Stimulated activated naive CD8-positive, alpha-beta T cell treated with anti-CD3 and anti-CD28 coated beads, Interleukin-15, amount 100 ng/mL, for 72 hours (primary cell): ENCODE measurements at places on chromosomes 11 and 22.

GRCh38 chr11:111207213-111207612 is 38.3 kb upstream of the POU2AF2 start:
- DNase-seq, result no peak

DNA sequence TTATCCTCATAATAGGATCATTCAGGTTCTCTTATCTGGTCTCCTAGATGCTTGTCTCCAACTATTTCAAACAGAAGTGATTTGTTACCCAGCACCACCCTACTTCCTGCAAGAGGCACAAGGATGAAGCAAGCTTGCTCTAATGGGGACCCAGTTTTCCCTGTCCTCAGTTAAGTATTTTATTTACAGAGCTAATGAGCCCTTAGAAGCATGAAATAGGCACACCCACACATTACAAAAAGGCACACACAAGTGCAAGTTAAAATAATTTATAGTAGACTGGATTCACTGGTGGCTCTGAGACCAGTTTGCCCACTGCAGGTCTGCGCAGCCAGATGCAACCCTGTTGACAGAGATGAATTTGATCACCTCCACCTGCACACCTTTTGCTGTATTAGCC is 167.5 kb downstream of the KIRREL3 start:
- DNase-seq, result no peak

- no peak for DNase-seq
These were observed 62.1 kb downstream of the PDHX start for GRCh38 chr11:34978236-34979191.

- no peak for DNase-seq
These were observed 165.0 kb downstream of the CHST1 start for GRCh38 chr11:45500451-45500850.

DNA sequence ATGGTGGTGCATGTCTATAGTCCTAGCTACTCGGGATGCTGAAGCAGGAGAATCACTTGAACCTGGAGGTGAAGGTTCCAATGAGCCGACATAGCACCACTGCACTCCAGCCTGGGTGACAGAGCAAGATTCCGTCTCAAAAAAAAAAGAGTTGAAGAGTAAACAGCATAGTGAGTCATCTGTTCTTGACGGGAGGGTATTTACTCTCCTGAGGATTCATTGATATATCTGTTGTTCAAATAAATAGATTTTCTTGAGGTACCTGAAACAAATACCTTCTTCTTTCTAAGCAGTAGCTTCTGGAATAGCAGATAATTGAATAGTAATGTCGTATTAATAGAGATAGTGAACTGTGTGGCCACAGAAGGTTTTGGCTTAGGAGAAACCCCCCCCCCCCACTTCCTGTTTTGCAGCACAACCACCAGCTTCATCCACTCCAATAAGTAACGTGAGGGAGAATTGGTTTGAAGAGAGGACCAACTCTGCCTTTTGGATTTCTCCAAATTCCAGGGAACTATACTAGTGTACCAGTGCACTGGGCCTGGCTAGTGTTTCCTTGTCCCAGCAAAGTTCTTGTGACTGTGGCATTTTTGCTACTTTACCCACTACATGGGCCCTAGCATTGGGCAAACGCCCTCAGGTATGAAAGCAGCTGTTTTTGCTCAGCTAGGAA is 90.0 kb downstream of the PRMT3 start:
- no peak for DNase-seq

- no peak for DNase-seq
These were observed 22.5 kb downstream of the CD5 start for GRCh38 chr11:61124574-61125309.

DNA sequence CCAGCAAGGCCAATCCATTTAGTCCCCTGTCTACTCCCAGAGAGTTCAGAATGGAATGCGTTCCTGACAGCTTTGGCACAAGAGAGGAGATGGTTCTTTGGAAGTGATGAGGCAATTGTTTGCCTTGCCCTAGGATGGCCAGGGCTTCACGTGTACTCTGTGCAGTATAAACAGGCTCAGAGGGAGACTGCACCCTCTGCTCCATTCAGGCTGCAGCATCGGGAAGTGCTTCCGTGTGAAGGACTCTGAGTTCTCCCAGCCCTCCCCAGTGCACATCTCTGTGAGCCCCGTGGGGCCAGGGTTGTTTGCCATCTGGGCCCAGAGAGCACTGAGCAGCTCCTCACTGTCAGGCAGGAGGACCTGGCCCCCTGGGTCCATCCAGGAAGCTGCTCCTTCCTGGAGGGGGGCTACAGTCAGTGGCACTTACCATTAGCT is 215.3 kb upstream of the TBCEL start:
- no peak for DNase-seq

DNA sequence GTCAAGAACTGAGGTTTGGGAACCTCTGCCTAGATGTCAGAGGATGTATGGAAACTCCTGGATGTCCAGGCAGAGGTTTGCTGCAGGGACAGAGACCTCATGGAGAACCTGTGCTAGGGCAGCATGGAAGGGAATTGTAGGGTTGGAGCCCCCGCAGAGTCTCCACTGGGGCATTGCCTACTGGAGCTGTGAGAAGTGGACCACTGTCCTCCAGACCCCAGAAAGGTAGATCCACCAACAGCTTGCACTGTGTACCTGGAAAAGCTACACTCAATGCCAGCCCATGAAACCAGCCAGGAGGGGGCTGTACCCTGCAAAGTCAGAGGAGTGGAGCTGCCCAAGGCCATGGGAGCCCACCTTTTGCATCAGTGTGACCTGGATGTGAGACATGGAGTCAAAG is 29.5 kb downstream of the CHST1 start:
- DNase-seq, result no peak

GRCh38 chr22:39312410-39312809 is 7.0 kb downstream of the RPL3 start:
- no peak for DNase-seq

GRCh38 chr11:114147375-114148012 is 88.0 kb downstream of the ZBTB16 start:
- no peak for DNase-seq

- no peak for DNase-seq
These were observed 17.7 kb downstream of the MGAT3 start for GRCh38 chr22:39474351-39475111.

DNA sequence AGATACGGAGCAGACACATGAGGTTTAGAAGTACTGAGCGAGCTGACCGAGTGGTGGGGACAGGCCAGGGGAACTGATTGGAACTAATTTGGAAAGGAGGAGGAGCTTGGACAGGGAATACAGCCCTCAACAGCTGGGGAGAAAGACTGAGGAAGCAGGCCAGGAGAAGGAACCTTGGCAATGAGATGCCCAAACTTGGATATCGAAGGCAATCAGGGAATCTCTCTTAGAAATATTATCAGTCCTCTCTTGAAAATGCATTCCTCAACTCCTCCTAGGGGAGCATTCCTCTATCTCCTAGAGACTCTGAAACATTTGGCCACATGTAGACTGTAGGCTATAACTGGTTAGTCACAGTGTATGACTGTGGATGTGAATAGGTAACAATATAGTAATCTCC is 284.6 kb downstream of the GUCY1A2 start:
- DNase-seq, result no peak

DNA sequence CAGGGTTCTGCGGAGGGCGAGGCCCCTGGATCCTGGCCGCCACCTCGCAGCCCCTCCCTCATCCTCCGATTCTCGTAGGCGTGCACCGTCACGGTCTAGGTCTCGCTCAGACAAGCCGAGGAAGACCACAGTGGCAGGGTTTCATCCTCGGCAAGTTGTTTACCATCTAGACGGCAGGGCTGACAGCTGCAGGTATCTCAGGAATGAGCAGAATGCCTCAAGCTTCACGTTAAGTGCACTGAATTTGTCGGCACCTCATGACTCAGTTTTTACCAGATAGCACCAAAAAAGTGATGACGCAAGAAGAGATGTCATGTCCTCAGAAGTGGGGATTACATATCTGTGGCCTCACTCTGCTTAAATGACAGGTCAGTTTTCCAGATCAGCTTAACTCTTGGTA is 35.1 kb downstream of the WT1 start:
- no peak for DNase-seq

DNA sequence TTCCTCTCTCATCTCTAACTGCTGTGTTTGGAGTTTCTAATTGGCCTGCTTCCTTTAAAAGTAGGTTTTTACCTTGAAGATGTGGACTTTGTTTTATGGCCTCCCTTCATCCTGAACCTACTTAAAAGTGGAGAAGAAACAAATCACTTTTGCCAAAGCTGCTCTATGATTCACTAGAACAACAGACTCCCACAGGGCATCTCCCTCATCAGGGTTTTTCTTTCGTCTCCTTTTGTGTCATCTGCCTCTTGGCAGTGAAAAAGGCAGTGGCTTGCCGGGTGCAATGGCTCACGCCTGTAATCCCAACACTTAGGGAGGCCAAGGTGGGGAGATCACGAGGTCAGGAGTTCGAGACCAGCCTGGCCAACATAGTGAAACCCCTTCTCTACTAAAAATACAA is 186.6 kb upstream of the MTNR1B start:
- DNase-seq, result no peak

DNA sequence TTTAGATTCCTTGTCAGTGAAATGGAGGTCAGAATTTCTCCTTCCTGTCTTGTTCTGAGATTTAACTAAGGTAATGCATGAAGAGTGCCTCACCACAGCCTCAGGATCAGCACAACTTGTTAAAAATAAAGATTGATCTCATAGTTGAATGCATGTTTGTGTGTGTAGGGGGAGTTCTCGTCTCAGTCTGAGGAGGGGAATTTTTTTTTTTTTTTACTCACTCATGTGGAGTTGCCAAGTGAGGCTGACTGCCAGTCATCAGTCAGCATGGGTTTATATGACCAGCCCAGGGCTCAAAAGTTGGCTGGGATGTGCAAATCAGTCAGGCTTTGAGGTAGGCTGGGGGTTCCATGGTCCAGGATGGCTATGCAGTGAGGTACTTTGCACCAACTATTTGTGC is 113.2 kb downstream of the FANCF start:
- no peak for DNase-seq

DNA sequence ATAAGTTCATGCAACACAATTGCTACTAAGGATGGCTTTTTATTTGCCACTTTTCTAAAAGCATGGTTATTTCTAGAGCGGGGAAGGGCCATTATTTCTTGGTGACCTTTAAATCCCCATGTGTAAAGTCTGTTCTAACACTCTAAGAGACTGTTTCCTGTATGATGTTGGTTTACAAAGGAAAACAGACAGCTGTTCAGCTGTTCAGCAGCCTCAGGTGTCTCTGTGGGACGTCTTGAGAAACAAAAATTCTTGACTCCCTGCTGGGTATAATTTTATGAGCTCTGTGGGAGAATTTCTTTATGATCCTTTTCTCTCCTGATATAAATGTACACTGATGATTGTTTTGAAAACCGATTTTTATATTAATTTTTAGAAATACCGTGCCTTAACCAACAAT is 13.9 kb downstream of the MUC15 start:
- no peak for DNase-seq

GRCh38 chr11:119448380-119448779 is 25.4 kb upstream of the THY1 start:
- DNase-seq, result no peak

GRCh38 chr11:65277631-65278277 is 16.0 kb downstream of the POLA2 start:
- DNase-seq, result no peak
